ENCODE measurements at places on chromosomes 11 and 22.

GRCh38 chr11:96026310-96026709 lies 102.4 kb upstream of the MTMR2 start:
- no peak for DNase-seq

GRCh38 chr11:101346591-101346990 lies 217.0 kb upstream of the PGR start:
- DNase-seq, result no peak

DNA sequence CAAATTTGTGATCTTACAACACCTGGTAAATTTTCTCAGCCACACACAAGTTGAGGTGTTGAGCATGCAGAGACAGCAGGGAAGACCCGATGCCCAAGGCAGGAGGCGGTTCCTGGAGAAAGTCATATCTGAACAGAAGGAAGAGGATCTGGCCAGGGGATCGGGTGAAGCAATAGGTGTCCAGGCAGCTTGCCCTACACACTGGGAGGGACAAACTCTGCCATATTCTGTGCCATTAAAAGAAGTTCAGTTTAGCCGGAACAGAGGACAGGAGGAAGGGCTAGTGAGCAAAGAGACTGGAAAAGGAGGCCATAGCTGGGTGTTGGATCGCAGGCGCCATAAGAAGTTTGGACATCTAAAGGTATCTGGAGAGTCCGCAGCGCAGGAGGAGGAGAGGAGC lies 76.5 kb downstream of the TMPRSS5 start:
- DNase-seq, result no peak

- DNase-seq, result no peak
Observed at GRCh38 chr11:108571001-108571400, 22.6 kb downstream of the EXPH5 start.

Data from neural crest cell (in vitro differentiated cells).